ENCODE measurements at places on chromosomes 3 and 15. TPM values are rescaled to one million over a fixed set of nuclear protein-coding genes. Genes with fewer than 3 reads are reported as not detected.

- no peaks in the 10 kb centered on the region for H3K27me3 ChIP-seq
- H3K27ac ChIP-seq: no peak overlapping the region
- H3K4me1 ChIP-seq: peaks cover 14% of the 10 kb centered on the region
- H3K4me3 ChIP-seq: no peak overlapping the region
- H3K36me3 ChIP-seq: peaks cover 30% of the 10 kb centered on the region
- DNase-seq: no peak
Observed at GRCh38 chr3:129502641-129503408, 25.6 kb upstream of the RHO start.

GRCh38 chr3:152205097-152205593 is 63.6 kb upstream of the MBNL1 start:
- H3K4me1 ChIP-seq: peaks cover 17% of the 10 kb centered on the region
- no peak overlapping the region for H3K4me3 ChIP-seq
- no peak for DNase-seq
- no peaks in the 10 kb centered on the region for H3K36me3 ChIP-seq

DNA sequence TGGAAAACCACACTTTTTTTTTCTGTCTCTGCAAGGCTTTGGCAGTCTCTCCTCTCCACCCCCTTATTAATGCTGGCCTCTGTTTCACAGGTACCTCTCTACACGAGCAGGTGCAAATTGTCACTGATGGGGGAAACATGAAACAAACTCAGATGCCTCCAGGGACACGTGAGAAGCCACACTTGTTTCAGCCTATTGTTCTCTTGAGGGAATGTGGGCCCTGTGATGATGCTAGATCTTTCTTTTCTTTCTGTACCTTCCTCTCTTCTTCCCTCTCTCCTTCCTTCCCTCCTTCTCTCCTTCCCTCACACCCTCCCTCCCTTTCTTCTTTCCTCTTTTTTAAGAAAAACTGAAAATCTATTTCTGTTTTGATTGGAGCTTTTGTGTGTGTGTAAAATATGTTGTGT is 5.7 kb upstream of the BLM start:
- peak overlapping the region; percentile 16 for H3K27ac ChIP-seq
- no peak overlapping the region for H3K4me3 ChIP-seq
- peaks cover 14% of the 10 kb centered on the region for H3K4me1 ChIP-seq
- DNase-seq: no peak
- H3K27me3 ChIP-seq: no peaks in the 10 kb centered on the region

DNA sequence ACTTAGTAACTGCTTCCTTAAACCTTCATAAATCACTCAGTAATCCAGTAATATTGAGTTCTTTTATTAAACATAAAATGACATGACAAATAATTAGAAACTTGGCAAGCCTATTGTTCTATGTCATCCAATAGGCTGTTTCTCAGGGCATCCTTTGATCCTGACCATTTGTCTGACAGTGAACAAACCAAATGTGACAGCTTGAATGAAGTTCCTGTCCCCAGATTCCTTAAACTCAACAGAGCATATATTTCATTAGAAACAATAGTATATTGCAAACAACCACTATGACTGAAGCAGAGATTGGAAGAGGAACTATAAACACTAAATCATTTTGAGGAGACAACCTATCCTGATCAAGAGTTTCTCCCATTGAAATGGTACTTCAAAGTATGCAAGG is 113.6 kb upstream of the MDFIC2 start:
- peaks cover 22% of the 10 kb centered on the region for H3K27me3 ChIP-seq
- no peaks in the 10 kb centered on the region for H3K4me1 ChIP-seq
- H3K36me3 ChIP-seq: no peaks in the 10 kb centered on the region
- H3K27ac ChIP-seq: no peak overlapping the region

- no peaks in the 10 kb centered on the region for H3K36me3 ChIP-seq
- peaks cover 79% of the 10 kb centered on the region for H3K27me3 ChIP-seq
- H3K4me1 ChIP-seq: peaks cover 44% of the 10 kb centered on the region
- no peak overlapping the region for H3K27ac ChIP-seq
Observed at GRCh38 chr3:158106766-158107471, 699 bp upstream of the SHOX2 start.

DNA sequence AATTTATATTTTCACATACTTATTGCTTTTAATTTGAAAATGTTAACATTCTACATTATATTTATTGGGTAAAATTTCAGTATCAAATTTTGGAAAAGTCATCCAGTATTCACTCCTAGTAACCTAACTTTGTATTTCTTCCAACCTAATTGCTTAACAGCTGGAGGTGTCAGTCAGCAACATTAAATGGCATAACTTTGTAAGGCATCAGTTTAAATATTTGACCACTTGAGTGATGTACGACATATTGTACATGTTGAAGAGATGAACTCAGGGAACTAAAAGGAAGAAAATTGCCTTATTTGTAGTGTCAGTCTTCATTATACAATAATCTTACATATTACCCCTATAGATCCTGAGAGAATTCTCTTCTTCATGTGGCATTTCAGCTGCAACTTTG is 326.8 kb downstream of the NAALADL2 start:
- DNase-seq: no peak
- no peak overlapping the region for H3K4me3 ChIP-seq
- H3K27ac ChIP-seq: no peak overlapping the region
- no peaks in the 10 kb centered on the region for H3K27me3 ChIP-seq
- no peaks in the 10 kb centered on the region for H3K36me3 ChIP-seq

IGSF10 gene
- total RNA-seq: 5.6 TPM

HGD gene
- 0.29 TPM for total RNA-seq

BFSP2 gene
- not detected for total RNA-seq

GRCh38 chr15:92665100-92665555 is 9.6 kb upstream of the FAM174B start:
- H3K4me1 ChIP-seq: peaks cover 43% of the 10 kb centered on the region
- no peak for DNase-seq
- no peak overlapping the region for H3K4me3 ChIP-seq
- peaks cover 3% of the 10 kb centered on the region for H3K27me3 ChIP-seq
- H3K36me3 ChIP-seq: no peaks in the 10 kb centered on the region

- H3K4me3 ChIP-seq: no peak overlapping the region
- no peaks in the 10 kb centered on the region for H3K4me1 ChIP-seq
- H3K27me3 ChIP-seq: no peaks in the 10 kb centered on the region
Observed at GRCh38 chr3:126828306-126828705, 124.3 kb downstream of the CHCHD6 start.

DNA sequence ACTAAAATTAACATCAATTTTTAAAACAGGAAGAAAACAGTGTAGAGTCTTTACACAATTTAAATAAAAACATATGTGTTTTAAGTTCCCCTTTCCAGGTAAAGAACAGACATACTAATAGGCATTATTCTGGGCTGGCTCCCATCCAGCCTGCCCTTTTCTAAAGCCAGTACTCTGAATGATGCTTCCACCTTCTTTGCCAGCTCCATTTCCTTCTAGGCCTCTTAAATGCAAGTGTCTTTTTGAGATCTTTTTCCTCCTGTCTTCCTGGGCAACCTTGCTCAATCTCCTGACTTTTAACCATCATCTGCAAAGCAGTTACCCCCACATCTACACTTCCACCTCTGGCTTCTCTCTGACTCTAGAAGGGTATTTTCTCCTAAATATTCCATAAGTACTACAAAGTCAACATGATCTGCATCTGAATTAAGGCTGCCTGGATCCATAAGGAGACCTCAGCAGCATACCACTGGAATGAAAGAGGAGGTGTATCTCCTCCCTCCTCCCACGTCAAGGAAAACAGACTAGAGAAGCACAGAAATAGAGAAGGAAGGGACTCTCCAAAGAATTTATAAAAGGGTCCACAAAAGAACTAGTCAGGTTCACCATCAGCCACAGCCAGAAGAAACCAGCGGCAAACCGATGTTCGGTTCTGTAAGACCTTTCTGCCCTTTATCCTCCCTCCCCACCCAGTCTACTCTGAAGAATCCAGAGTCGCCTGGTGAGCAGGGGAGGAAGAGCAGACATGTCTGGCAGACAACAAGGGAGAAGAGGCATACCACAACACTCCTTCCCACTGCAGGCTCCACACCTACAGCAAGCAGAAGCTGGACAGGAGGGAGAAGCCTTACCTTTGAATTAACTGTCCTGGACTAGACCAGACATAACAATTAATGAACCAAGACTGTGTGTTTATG is 47.1 kb downstream of the GOLIM4 start:
- DNase-seq: no peak
- H3K27ac ChIP-seq: peak overlapping the region; percentile 69
- H3K4me3 ChIP-seq: no peak overlapping the region
- peaks cover 69% of the 10 kb centered on the region for H3K4me1 ChIP-seq

- H3K4me3 ChIP-seq: no peak overlapping the region
Observed at GRCh38 chr3:177131927-177132636, 65.2 kb downstream of the TBL1XR1 start.

NR2F2 gene
- total RNA-seq: 128 TPM

FANCD2 gene
- total RNA-seq: 17.9 TPM

GRCh38 chr15:59166166-59166565 is 40.5 kb upstream of the LDHAL6B start:
- no peak overlapping the region for H3K4me3 ChIP-seq
- H3K36me3 ChIP-seq: peaks cover 9% of the 10 kb centered on the region
- DNase-seq: no peak
- H3K27me3 ChIP-seq: no peaks in the 10 kb centered on the region
- H3K27ac ChIP-seq: peak overlapping the region; percentile 10

TFG gene
- total RNA-seq: 111 TPM

DNA sequence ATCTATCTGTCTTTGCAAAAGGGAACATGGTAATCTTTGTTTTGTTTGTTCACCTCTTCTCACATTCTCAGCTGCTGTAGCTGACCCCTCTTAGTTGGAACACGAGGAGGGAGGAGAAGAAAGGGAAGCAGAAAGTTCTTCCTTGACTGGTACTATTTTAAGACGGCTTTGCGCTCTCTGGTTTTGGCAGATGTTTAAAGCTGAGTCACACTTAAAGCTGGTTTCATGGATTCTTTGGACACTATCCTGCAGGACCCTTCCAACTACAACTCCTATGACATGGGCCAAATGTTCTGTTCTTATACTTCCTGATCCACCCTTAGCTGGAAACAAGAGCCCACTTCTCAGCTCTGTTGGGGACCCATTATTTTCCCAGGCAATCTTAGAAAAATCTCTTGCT is 40.6 kb upstream of the FXR1 start:
- no peaks in the 10 kb centered on the region for H3K36me3 ChIP-seq
- no peaks in the 10 kb centered on the region for H3K4me1 ChIP-seq
- no peak overlapping the region for H3K27ac ChIP-seq
- H3K27me3 ChIP-seq: peaks cover 27% of the 10 kb centered on the region

FBXO40 gene
- not detected for total RNA-seq

- H3K4me1 ChIP-seq: peaks cover 12% of the 10 kb centered on the region
- no peak overlapping the region for H3K4me3 ChIP-seq
- H3K36me3 ChIP-seq: peaks cover 16% of the 10 kb centered on the region
- H3K27me3 ChIP-seq: no peaks in the 10 kb centered on the region
Observed at GRCh38 chr15:24916305-24917009, 38.3 kb upstream of the SNRPN start.

GRCh38 chr3:161950318-161950868 is 453.8 kb downstream of the OTOL1 start:
- no peaks in the 10 kb centered on the region for H3K4me1 ChIP-seq
- H3K27me3 ChIP-seq: no peaks in the 10 kb centered on the region
- DNase-seq: no peak
- H3K36me3 ChIP-seq: no peaks in the 10 kb centered on the region
- H3K4me3 ChIP-seq: no peak overlapping the region
- no peak overlapping the region for H3K27ac ChIP-seq

- H3K4me1 ChIP-seq: peaks cover 46% of the 10 kb centered on the region
- H3K4me3 ChIP-seq: no peak overlapping the region
- DNase-seq: no peak
- no peaks in the 10 kb centered on the region for H3K27me3 ChIP-seq
Observed at GRCh38 chr15:36911322-36911944, 188.9 kb downstream of the MEIS2 start.

- H3K4me3 ChIP-seq: no peak overlapping the region
- H3K4me1 ChIP-seq: peaks cover 47% of the 10 kb centered on the region
- DNase-seq: no peak
- H3K27me3 ChIP-seq: no peaks in the 10 kb centered on the region
- no peaks in the 10 kb centered on the region for H3K36me3 ChIP-seq
Observed at GRCh38 chr3:62084558-62084957, 288.8 kb downstream of the FEZF2 start.

GRCh38 chr15:43081283-43081682 is 24.6 kb downstream of the UBR1 start:
- no peak for DNase-seq
- H3K4me1 ChIP-seq: no peaks in the 10 kb centered on the region
- no peak overlapping the region for H3K4me3 ChIP-seq

GRCh38 chr3:71052716-71053115 is 530.8 kb downstream of the FOXP1 start:
- H3K36me3 ChIP-seq: peaks cover 6% of the 10 kb centered on the region
- H3K27me3 ChIP-seq: no peaks in the 10 kb centered on the region
- H3K4me1 ChIP-seq: peaks cover 99% of the 10 kb centered on the region
- H3K27ac ChIP-seq: peak overlapping the region; percentile 91
- DNase-seq: no peak
- no peak overlapping the region for H3K4me3 ChIP-seq

- H3K27ac ChIP-seq: no peak overlapping the region
- peaks cover 13% of the 10 kb centered on the region for H3K4me1 ChIP-seq
- no peaks in the 10 kb centered on the region for H3K36me3 ChIP-seq
- no peak for DNase-seq
- H3K27me3 ChIP-seq: no peaks in the 10 kb centered on the region
Observed at GRCh38 chr15:29687939-29688505, 134.2 kb downstream of the TJP1 start.

GRCh38 chr15:63185206-63185605 is 4.2 kb upstream of the RAB8B start:
- H3K36me3 ChIP-seq: no peaks in the 10 kb centered on the region
- H3K4me1 ChIP-seq: peaks cover 11% of the 10 kb centered on the region
- H3K27me3 ChIP-seq: no peaks in the 10 kb centered on the region
- no peak for DNase-seq
- H3K27ac ChIP-seq: no peak overlapping the region

DNA sequence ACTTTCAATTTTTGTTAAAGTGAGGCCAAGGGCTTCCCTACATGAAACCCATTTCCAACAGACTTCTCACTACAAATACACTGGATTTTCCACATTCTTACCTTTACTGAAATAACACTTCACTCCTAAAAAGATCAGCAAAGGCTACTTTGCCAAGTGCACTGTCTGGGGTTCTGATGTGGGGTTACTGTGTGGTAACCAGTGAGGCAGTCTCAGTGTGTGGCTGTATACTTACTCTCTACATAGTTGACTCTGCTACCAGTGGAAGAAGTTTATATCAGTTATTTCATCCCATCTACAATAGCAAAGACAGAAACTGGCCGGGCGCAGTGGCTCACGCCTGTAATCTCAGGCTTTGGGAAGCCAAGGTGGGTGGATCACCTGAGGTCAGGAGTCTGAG is 5.6 kb downstream of the WDR82 start:
- H3K4me1 ChIP-seq: peaks cover 48% of the 10 kb centered on the region
- H3K27ac ChIP-seq: peak overlapping the region; percentile 18

GRCh38 chr15:65334586-65335231 is 30.2 kb downstream of the RNU5B-1 start:
- H3K4me3 ChIP-seq: no peak overlapping the region
- no peak overlapping the region for H3K27ac ChIP-seq
- DNase-seq: no peak
- no peaks in the 10 kb centered on the region for H3K27me3 ChIP-seq
- peaks cover 12% of the 10 kb centered on the region for H3K36me3 ChIP-seq

GRCh38 chr3:126714276-126714900 is 10.3 kb downstream of the CHCHD6 start:
- no peak for DNase-seq
- H3K36me3 ChIP-seq: peaks cover 3% of the 10 kb centered on the region
- H3K4me1 ChIP-seq: peaks cover 7% of the 10 kb centered on the region
- no peak overlapping the region for H3K4me3 ChIP-seq
